RPMI8226 (cell line): ENCODE measurements at places on chromosomes 12 and 14.

DNA sequence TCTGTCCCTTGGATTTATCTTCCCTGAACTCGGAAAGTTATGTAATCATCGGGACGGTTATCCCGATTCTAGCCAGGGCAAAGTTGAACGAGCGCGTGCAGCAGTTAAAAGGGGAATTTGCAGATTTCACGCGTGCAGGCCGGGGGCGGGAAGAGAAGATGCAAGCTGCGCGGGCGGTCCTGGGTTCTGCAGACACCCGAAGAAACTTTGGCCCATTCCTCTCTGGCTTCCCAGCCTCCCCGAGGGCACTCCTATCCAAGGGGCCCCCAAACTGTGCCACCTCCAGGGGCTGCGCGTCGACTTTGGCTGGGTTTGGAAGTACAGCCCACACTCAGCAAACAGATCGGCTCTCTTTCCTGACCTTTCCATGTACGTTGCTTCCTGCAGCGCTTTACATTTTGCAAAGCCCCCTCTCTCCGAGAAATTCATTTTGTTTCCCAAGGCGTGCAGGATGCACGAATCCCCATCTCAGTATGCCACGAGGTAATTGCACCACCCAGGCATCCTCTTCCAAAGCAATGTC lies 941 bp upstream of the PPP1CC start:
- no peak for DNase-seq

DNA sequence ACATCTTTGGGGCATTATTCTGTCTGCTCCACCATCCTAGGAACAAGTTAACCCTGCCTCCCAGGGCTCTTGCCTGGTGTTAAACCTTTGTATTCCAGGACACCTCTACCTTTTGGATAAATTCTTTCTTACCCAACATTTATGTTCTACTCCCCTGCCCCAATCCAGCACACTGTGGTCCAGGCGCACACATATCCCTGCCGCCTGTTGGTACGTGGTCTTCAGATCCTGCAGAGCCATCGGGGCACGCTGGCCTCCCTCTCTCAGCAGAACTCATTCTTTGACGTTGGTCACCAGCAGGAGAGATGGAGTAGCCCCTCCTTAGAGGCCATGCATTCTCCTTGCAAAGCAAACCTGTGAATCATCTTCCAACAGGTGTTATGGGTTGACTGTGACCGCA lies 5.1 kb upstream of the TMEM179 start:
- DNase-seq, result no peak

DNA sequence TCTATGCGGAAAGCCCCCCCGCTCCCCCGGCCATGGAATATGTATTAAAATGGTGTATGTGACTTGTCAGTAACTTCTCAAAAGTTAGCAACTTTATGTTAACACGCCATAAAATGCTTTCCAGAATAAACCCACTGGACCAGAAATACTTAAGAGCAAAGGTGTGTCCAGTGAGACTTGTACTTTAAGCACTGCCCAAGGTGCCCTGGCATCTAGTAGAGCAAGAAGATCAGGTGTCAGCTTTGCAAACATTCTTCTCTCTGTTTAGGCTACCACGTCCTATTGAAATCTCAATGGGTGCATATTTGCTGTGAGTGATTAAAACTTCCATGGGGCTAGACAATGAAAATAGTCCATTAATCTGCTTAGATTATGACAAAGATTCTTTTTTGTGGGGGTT lies 201.2 kb downstream of the ESR2 start:
- DNase-seq, result no peak

DNA sequence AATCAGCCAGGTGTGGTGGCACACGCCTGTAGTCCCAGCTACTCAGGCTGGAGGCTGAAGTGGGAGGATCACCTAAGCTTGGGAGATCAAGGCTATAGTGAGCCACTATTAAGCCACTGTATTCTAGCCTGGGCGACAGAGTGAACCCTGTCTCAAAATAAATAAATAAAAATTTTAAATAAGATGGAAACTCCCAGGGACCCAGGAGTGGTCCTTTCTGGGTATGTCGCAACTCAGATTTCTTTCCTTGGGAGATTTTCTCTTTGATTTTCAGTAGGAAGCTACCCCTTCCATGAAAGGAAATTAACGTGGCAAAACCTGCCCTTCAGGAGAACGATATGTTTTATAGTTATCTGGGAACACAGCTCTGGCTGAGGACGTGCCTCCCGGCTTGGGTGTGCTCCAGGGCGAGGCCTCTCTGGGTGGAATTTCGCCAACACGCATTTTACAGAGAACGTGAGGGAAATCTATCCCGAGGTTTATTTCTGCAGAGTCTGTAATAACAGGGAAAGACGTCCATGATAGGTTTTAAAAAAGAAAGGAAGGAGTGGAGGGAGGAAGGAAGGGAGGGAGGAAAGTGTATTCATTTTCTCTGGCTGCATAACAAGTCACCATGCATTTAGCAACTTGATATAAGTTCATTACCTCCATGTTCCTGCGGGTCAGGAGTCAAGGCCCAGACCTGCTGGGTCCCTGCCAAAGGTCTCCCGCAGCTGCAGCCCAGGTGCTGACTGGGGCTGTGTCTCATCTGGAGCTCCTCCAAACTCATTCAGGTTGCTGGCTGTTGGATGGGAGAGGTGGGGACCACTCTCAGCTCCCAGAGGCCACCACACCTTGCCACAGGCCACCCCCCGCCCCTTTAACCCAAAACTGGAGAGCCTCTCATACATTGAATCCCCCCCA lies 80.6 kb upstream of the GSC start:
- peak; percentile 62 for DNase-seq

DNA sequence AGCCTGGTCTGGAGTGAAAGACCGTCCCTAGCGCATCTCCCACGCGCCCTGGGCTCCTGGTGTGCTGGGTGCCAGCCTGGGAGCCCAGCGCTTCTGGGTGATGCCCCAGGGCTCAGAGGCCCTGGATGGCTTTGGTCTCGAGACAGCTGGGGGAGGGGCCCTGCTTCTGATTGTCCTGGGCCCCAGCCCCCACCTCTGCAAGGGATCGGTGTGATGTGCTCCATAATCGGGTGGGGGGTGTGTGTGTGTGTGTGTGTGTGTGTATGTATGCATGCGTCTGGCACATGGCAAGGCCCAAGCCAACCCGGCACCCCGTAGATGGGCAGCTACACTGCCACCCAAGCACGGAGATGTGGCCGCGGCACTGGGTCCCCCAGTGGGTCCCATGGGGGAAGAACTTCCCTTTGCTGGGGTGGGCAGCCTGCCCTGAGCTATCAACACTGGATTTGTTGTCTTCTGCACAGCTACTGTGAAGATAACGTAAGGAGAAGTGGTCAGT lies 3.1 kb downstream of the ZBTB42 start:
- DNase-seq, result no peak

- DNase-seq, result no peak
Measured at GRCh38 chr12:62860020-62860419, 74.9 kb downstream of the PPM1H start.

GRCh38 chr12:95571369-95571768 lies 20.1 kb upstream of the USP44 start:
- no peak for DNase-seq
